ENCODE measurements at places on chromosomes 5 and 9.

- DNase-seq, result peak; percentile 62
These were observed 11.2 kb downstream of the ROPN1L start for GRCh38 chr5:10452768-10453331.

- DNase-seq, result no peak
These were observed 110.4 kb downstream of the FBXO4 start for GRCh38 chr5:42035526-42035925.

DNA sequence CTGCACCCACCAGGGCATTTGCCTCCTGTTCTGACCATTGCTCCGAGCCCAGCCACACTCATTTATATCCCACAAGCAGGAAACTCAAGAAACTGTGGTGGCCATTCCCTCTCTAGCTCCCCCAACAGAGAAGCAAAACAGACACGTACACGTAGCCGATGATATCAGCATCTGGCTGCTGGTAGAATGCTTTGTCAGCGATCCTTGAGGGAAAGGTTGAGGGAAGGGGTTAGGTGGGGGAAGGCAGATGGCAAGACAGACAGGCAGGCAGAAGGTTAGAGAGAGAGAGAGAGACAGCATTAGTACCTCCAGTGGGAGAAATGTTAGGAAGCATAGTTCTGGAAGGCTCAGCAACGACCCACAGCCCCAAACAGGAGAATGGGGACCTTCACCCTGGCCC, 7.8 kb downstream of the HIGD2A start:
- no peak for DNase-seq

GRCh38 chr9:78143281-78144007, 92.4 kb upstream of the CEP78 start:
- no peak for DNase-seq

- no peak for DNase-seq
These were observed 69.4 kb downstream of the PPIC start for GRCh38 chr5:122967085-122967484.

DNA sequence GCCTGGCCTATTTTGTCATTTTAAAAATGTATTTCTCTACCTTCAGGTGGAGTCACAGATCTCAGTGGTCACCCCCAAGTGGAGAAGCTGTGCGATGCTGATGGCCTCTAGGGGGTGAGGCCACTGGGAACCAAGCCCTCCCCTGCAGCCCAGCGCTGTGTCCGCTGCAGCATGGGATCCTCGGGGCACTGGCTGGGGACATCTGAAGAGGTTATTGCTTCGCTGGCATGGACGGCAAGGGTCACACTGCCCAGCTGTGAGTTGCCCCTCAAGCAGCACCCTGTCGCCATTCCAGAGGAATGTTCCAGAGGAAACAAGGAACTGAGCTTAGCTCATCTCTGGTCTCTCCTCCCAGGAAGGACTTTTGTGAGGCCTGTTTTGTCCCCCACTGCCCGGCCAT, 119.6 kb upstream of the S1PR3 start:
- DNase-seq, result no peak

GRCh38 chr5:128074171-128074570, 9.4 kb upstream of the SLC12A2 start:
- DNase-seq, result no peak

DNA sequence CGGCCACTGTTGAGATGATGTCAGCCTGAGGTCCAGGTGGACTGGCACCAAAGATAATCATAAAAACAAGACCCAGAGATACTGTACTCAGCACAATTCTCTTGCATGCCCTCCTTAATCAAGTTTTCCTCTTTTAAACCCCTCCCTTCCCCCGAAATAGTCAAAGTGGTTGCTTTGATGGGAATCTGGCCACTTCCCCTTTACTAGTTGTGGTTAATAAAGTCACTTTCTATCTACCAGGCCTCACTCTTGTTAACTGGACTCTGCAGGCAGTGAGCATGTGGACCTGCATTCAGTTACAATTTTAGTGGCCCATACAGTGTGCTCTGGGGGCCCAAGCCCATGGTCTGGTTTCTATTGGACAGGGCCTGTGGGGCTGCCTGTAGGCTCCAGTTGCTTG, 17.5 kb downstream of the FBP2 start:
- no peak for DNase-seq

DNA sequence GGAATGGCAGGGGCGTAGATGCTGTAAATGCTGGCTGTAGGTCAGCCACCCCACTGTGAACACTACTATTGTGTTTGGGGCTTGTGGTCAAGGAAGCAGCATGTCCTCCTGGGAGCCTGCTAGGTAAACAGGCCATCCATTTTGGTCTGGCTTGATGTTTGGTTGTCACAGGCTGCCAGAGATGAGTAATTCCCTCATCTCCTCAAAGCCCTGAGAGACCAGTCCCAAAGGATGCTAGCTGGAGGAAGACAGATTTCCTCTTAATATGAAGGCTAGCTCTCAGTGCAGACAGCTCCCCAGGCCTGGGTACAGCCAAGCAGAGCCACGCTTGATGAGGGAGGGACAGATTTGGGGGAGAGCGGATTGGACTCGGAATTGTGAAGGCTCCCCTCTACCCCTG, 72.5 kb upstream of the MAP1B start:
- no peak for DNase-seq

DNA sequence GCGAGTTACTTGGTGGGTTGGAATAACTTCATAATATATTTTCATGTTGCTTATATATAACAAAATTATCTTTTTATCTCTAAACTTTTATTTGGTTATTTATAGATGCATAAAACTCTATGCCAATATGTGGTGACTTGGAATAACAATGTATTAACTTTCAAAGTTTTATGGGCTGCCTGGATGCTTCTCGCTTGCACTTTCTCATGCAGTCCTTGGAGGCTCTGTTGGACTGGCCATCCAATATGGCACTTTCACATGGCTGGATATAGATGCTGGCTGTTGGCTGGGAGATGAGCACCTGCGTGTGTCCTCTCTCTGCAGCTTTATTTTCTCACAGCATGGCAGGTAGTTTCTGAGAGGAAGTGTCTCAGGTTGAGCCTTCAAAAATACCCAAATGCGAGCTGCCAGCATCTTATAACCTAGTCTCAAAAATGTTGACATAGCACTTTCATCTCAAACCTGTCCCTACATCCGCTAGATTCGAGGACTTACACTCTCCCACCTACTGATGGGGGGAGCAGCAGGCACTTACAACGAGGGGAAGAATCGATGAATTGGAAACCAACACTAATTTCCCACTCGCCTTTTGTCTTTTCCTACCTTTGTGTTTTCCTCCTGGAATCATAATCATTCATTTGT, 48.3 kb upstream of the SMARCA2 start:
- DNase-seq, result no peak

- no peak for DNase-seq
These were observed 77.2 kb downstream of the MRPS30 start for GRCh38 chr5:44885903-44886302.

DNA sequence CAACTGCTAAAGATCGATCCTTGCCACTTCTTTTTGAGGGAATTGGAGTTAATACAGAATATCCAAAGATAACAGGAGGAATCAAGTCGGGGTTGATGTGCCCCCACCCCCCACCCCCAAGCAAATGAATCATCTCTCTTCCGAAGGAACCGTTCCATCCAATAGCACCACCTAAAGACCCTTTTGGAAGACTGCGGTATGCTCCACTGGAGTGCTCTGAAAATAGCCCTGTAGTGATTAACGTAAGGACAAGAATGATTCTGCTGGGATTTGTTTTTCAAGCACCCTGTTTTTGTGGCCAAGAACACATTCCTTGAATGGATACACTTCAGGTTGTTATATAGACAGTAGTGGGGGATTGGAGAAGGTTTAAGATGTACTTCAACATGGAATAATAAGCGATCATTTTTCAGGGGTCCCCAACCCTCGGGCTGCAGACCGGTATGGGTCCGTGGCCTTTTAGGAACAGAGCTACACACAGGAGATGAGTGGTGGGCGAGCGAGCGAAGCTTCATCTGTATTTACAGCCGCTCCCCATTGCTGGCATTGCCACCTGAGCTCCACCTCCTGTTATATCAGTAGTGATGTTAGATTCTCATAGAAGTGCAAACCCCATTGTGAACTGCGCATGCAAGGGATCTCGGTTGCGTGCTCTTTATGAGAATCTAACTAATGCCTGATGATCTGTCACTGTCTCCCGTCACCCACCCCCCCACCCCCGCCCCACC, 44.5 kb upstream of the TMEM252 start:
- DNase-seq, result no peak

- no peak for DNase-seq
These were observed 17.9 kb downstream of the SRFBP1 start for GRCh38 chr5:121979691-121980090.

- DNase-seq, result no peak
These were observed 221.4 kb upstream of the KLF4 start for GRCh38 chr9:107710953-107711352.

DNA sequence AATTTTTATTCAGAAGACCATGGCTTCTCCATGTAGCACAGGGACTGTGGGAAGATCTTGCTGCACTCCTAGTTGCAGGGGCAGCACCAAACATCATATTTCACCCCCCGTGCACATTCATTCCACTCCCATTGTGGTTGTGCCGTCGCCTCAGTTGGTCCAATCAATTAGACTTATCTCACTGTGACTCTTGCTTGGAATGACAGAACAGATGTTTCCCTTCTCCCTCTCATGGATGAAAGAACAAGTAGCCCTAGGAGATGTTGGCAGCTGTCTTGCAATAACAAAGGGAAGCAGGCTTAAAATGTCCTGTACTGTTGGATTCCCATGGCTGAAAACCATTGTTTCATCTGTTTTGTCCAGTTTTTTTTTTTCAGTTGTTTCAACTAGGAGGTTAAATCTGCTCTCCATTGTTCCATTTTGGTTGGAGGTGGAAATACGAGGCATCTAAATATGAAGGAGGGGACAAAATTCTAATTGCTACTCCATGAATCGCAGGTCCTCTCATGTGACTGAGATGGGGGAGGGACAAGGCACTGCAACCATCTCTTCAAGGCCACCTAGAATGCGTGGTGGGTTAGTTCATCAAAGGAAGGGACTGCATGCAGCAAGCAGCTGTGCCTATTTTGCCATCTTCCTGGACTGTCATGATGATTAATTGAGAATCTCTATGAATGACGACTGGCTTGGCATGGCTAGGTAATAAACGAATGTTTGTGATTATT, 214.4 kb downstream of the NSG2 start:
- DNase-seq, result no peak

DNA sequence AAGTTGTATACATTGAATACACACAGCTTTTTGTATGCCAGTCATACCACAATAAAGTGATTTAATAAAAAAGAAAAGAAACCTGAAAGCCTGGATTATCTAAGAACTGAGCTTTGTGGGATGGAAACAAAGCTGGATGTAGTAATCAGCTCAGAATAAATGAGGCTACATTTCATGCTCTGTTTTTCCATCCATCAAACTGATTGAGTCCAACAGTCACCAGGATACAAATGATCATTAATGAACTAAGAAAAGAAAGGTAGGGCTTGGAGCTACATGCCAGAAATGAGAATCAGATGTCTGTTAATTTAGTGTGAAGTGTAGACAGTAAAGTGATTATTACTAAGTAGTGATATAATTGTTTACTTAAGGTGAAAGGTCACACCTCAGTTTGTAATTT, 109.8 kb upstream of the TARS1 start:
- DNase-seq, result no peak

DNA sequence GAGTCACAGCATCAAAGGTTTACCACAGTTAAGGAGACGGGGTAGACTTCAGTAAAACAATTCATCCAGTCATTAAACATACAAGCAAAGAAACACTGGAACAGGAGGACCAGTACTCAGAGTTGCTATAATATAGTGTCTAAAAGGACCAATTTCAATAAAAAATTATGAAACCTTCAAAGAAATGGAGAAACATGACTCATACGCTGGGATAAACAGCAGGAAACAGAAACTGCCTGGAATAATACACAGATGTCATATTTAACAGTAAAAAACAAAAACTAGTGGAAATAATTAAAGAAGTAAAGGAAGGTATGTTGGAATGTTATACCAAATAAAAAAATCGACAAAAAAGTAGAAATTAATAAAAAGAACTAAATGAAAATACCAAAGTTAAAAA, 1075.9 kb downstream of the NR2F1-AS1 start:
- DNase-seq, result no peak

DNA sequence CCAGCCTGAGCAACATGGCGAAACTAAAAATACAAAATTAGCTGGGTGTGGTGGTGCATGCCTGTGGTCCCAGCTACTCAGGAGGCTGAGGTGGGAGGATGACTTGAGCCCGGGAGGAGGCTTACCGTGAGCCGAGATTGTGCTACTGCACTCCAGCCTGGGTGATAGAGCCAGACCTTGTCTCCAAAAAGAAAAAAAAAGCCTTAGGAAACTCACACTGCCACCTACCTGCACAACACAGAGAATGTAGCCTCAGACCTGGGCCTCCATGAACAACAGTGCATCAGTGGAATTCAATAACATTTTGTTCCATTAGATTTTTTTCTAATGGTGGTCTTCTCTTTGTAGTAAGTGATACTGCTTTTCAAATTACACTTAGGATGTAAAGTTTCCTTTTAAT, 63.8 kb upstream of the RARS1 start:
- DNase-seq, result no peak

GRCh38 chr9:107455425-107456135, 34.0 kb downstream of the KLF4 start:
- no peak for DNase-seq

- no peak for DNase-seq
These were observed 171.5 kb upstream of the GNA14 start for GRCh38 chr9:77819657-77820056.

DNA sequence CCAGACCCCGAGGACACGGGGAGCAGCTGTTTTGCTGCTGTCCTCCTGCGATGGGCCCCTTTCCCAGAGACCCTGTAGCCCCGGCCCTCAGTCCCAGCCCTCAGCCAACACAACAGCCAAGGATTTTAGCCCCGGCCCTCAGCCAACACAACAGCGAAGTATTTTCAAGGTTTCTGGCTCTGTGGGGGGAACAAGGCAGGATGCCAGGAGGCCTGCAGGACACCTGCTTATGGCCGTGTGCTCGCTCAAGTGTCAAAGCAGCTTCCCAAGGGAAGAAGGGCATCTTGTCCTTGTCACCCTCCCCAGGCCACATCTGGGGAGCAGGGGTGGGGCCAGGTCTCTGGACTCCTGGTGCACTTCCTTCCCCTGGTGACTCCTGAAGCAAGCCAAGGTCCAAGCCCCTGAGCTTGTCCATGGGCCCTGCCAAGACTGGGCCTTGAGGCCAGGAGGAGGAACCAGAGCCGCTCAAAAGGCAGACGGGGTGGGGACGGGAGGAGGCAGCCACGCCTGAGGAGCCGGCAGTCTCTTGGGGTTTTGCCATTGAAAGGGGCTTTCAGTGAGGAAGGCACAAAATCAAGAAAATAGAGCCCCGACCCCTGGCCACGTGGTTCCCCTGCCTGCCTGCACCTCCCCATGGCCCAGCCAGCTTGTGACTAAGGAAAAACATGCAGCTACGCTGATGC, 10.8 kb downstream of the KCNT1 start:
- DNase-seq, result no peak

- DNase-seq, result no peak
These were observed 196.8 kb downstream of the SH3GL2 start for GRCh38 chr9:17775656-17776055.

- DNase-seq, result no peak
These were observed 40.1 kb downstream of the ALG2 start for GRCh38 chr9:99181621-99182020.

- DNase-seq, result no peak
These were observed 8.4 kb upstream of the ZNF474 start for GRCh38 chr5:122120957-122121356.
